ENCODE measurements at places on chromosomes 3 and 15.

DNA sequence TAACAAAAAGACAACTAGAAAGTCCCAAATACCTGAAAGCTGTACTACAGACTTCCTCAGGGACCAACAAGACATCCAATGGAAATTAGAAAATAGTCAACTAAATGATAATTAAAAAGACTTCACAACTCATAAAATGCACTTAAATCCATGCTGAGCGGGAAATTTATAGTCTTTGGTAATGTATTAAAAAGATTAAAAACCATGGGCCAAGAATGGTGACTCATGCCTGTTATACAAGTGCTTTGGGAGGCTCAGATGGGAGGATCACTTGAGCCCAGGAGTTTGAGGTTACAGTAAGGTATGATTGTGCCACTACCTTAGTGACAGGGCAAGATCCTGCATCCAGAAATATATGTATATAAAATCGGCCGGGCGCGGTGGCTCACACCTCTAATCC is 45.0 kb downstream of the CPEB1 start:
- DNase-seq = no peak

GRCh38 chr3:49199239-49199899 is 28.0 kb downstream of the KLHDC8B start:
- DNase-seq = no peak

GRCh38 chr15:68154923-68155559 is 50.1 kb downstream of the CALML4 start:
- no peak for DNase-seq

DNA sequence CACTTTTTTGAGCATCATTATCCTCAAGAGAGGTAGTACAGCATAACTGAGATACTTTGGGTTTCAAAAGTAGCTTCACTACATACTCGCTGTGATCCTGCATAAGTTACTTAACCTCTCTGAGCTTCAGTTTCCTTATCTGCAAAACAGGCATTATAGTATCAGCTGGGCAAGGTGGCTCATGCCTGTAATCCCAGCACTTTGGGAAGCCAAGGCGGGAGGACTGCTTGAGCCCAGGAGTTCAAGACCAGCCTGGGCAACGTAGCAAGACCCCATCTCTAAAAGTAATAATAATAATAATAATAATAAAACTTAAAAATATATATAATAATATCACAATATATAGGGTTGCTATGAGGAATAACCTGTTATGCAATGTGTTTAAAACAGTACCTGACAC is 10.9 kb downstream of the CIAO2A start:
- no peak for DNase-seq
